ENCODE measurements at places on chromosomes 4 and X. TPM values are rescaled to one million over a fixed set of nuclear protein-coding genes. Genes with fewer than 3 reads are reported as not detected.

DNA sequence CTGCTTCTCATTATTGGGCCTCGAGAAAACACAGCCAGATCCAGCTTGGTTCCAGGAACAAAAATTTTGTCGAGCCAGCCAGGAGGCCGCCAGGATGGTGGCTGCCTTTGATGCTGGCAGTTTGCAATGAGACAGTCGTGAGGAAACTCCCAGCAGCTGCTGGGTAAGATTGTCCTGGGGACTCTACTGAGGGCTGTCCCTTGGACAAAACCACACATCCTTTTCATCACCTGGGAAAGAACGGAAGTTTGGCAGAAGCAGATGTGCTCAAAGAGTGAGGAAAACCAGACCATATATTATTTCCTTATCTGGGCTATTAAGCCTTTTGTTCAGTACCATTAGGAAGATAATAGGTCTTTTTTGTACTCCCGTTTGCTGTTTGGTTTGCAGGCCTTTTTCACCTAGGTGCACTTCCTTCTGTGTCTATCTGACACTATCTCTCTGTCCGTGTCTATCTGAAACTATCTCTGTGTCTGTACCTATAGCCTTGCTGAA, 13.4 kb upstream of the PAPSS1 start:
- no peak for DNase-seq

DNA sequence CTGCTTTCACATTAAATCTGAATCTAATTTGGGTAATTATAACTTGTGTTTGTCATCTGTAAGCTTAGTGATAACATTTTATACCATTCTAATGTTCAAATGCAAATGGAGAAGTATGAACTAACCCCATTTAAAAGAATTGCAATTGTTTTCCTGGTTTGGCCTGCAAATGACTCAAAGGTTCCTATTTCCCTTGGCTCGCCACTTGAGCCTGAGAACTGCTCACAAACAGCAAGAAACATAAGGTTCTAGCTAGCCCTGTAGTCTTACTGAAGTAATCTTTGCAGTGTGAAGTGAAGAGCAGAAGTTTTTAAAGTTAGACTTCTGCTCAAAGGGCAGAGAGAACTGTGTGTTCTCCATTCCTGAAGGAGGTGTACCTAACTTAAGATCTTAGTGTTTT, 27.2 kb downstream of the UPRT start:
- DNase-seq: no peak

- peak; percentile 66 for DNase-seq
Observed at GRCh38 chrX:108699368-108699767, 37.0 kb downstream of the IRS4 start.

- DNase-seq: peak; percentile 1
Observed at GRCh38 chr4:159142241-159142640, 39.4 kb downstream of the RAPGEF2 start.

- no peak for DNase-seq
Observed at GRCh38 chr4:2047781-2048581, 11.1 kb upstream of the NAT8L start.

- DNase-seq: no peak
Observed at GRCh38 chr4:101961144-101961543, 170.6 kb downstream of the BANK1 start.

PABPC4L gene
- total RNA-seq: 0.47 TPM

GLRA2 gene
- total RNA-seq: not detected

DNA sequence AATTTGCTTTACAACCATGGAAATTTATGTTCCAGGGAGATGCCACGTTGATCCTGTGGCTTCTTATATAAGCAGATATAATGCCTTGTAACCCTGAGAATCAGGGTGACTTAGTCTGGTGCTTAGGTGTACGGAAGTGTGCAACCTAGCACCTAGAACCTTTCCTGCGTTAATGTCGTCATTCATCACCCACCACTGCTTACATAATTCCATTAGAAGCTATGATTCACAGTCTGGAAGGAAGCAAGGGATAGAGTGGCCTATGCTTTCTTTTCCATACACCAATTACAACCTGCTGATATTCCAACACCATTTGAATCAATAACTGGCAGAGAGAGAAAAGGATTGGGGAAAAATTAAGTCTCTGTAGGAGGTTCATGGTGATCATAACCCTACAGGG, 17.3 kb upstream of the CXCL8 start:
- DNase-seq: peak; percentile 52

GRCh38 chrX:155179346-155179997, 36.8 kb upstream of the VBP1 start:
- peak; percentile 34 for DNase-seq

DNA sequence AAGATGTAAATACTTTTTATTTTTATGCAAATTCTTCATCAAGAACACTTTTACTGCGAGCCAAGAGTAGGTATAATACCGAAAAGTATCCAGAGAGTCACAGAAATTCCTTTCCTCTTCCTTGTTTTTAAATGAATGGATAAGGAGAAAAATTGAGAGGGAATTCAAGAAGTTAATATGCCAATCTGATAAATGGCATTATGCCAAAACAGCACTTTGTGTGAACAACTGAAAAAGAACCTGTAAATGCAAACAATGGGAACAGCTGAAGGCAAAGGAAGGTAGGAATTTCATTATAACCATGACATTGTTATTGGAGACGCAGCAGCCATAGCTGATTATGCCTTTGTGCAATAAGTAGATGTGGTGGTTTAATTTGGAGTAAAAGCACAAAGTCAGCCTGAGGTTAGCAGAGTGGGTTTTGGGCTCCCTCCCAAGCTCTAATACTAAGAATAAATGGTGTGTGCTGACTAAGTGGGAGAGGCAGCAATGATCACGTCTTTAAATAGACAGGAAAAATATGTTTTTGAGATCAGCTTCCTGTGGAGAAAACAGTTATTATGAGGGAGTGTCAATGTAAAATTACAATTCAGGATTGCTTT, 209.8 kb upstream of the NDST4 start:
- no peak for DNase-seq

SLC34A2 gene
- not detected for total RNA-seq

DNA sequence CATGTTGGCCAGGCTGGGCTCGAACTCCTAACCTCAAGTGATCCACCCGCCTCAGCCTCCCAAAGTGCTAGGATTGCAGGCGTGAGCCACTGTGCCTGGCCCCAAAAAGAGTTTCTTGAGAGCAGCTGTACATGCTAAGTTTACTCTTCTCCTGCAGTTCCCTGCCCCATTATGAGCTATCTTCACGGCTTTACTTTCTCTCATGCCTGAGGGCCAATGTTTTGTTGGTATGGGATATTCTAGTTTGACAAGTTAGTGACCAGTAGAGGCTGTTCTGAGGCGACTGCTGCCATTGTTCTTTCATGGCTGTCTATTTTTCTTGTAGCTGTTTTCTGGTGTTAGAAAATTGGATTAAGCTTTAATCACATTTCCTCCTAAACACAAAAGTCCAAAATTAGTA, 78.0 kb upstream of the STX18 start:
- no peak for DNase-seq

- DNase-seq: peak; percentile 33
Observed at GRCh38 chr4:178306565-178306964, 864.3 kb upstream of the AGA start.

DNA sequence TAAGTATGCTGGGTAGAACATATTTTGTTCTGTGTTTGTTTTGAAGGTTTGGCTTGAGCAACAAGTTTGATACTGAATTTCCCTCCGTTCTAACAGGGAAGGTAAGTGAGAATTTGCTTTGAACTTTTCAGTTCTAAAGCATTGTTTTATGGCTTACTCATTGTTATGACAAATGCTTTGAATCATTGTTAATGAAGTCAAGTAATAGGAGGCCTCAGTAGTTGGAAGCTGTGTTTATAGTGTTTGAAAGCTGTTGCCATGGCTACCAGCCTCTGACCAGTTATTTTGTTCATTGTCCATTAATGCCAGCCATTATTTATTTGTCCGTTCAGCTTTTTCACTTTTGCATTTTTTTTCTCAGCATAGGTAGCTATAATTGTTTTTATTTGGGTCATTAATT, 14.4 kb downstream of the CHIC1 start:
- peak; percentile 78 for DNase-seq

FDCSP gene
- not detected for total RNA-seq

PLXNB3 gene
- 27.3 TPM for total RNA-seq

DNA sequence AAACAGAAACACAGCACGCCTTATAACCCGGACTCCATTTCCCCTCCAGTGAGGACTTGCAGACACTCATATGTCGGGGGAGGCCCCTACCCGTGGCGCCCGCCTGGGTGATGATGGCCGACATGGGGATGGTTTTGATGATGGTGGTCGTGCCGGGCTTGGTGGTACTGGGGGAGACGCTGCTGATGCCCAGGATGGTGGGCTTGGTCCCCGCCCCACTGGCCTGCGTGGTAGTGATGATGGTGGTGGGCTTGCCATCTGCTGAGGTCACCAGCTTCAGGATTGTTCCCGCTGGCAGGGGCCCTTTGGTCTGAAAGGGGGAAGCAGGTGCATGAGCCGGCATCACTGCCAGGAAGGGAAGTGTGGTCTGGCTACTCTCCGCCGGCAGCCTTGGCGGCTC, 12.8 kb upstream of the RENBP start:
- no peak for DNase-seq

- DNase-seq: no peak
Observed at GRCh38 chr4:3407171-3407771, 34.5 kb upstream of the HGFAC start.

DNA sequence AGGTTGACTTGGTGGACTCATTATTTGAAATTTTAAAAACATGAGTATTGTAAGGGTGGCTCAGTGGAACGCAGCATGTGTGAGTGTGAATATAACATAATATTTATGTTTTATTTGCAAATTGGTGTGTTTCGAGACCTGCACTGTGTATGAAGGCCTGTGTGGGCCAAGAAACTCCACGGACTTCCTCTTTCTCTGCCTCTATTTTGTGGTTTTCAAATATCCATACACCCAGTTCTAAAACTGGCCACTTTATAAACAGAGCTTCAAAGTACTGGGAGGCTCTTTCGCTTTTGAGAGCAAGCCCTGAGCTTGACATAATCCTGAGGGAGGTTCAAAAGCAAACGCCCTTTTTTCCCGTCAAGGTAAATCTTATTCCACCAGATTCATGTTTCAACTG, 187.7 kb downstream of the GPAT3 start:
- no peak for DNase-seq

GRCh38 chr4:94934201-94934600, 176.4 kb downstream of the BMPR1B start:
- peak; percentile 47 for DNase-seq

DNA sequence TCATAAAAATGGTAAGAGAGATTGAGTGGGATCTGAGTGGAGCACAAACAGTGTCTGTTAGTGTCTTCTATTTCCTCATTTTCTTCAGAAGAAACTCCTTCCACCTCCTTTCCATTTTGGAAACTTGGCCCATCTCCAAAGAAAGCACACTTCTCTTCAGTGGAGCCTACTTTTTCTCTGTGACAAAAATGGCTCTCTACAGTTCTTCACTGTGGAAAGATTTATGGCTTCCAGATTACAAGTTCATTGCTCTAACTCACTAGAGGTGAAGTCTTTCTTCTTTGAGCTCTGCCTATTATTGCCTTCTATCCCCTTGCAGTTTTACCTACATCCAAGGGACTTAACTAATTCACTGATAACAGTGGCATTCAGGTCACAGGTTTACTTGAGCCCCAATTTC, 325.8 kb downstream of the ANTXR2 start:
- no peak for DNase-seq

DNA sequence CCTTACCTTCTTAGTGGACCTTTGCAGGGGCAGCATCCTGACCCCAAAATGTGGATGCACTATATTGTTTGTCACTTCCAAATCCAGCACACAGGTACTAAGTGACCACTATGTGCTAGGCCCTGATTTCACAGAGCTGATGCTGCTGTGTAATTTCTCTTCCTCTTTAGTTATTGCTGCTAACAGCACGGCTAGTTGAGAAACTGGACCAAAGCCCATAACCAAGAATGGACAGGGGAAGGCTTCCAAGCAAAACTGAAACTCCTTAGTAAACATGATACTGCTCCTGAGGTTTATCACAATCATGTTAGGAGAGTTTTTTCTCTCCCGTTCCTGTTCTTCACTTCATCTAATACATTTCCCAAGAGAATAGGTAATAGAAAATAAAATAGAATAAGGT, 172.9 kb upstream of the TTC29 start:
- no peak for DNase-seq

LRP2BP gene
- 0.44 TPM for total RNA-seq

DNA sequence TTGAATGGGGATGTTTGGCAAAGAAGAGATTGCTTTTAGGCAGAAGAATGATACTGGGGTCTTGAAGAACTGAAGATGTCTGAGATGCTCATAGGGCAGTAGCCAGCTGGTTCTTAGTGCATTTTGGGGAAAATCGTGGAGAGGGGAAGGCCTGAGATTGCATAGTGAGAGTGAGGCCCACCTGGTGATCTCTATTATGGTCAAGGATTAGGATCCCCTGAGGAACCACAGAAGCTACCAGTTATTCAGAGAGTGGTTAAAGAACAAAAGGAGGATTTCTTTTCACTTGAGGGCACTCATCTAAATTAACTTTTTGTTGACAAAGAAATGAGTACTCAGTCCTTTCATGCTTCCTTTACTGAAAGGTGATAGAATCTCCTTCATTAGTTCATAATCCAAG, 271.3 kb upstream of the HAND2 start:
- DNase-seq: no peak
